ENCODE measurements at places on chromosomes 3 and 15.

DNA sequence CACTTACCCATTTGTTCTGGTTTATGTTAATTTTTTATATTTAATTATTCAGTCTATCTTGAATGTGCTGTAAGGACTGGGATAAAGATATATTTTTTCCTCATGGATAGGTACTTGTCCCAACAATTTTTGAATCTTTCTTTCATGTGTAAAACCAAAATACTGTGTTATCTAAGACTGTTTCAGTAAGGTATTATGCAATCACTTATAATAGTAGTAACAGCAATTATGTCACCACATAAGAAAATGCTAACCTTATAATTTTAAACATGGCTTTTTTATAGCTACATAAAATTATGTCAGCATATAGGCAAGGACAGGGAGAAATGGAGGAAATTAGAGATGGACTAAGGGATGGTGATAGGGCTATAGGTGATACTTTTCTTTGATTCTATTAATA, 2.9 kb upstream of the CTDSPL start:
- DNase-seq: no peak

GRCh38 chr3:12574131-12574530, 17.2 kb downstream of the MKRN2 start:
- DNase-seq: no peak

DNA sequence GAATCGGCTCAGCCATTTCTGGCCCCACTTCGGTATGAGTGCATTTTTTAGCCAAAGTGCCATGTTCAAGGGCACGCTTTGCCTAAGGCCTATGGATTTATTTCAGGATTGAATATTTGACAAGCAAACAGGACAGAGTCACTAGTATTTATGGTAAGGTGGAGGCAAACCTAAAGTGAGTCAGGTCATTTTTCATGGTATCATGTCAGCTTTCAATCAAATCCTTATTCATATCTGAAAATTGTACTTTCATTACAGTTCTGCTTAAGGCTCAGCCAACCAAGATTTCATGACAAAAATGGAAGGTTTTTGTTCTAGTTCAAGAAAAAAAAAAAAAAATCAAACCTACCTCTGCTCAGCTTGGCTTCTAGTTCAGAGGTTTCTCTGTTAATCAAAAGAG, 30.5 kb upstream of the ICE2 start:
- no peak for DNase-seq

DNA sequence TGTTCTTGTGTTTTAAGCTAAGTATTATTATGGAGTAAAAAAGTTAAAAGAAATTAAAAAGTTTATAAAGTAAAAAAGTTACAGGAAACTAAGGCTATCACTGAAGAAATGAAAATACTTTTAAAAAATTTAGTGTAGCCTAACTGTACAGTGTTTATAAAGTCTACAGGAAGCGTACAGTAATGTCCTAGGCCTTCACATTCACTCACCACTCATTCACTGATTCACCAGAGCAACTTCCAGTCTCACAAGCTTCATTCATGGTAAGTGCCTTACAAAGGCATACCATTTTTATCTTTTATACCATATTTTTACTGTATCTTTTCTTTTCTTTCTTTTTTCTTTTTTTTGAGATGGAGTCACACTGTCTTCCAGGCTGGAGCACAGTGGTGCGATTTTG, 40.7 kb upstream of the SCN5A start:
- DNase-seq: no peak

GRCh38 chr3:10927551-10927950, 65.0 kb upstream of the SLC6A1 start:
- DNase-seq: no peak

- DNase-seq: no peak
Observed at GRCh38 chr3:39468108-39468436, 592 bp downstream of the MOBP start.

DNA sequence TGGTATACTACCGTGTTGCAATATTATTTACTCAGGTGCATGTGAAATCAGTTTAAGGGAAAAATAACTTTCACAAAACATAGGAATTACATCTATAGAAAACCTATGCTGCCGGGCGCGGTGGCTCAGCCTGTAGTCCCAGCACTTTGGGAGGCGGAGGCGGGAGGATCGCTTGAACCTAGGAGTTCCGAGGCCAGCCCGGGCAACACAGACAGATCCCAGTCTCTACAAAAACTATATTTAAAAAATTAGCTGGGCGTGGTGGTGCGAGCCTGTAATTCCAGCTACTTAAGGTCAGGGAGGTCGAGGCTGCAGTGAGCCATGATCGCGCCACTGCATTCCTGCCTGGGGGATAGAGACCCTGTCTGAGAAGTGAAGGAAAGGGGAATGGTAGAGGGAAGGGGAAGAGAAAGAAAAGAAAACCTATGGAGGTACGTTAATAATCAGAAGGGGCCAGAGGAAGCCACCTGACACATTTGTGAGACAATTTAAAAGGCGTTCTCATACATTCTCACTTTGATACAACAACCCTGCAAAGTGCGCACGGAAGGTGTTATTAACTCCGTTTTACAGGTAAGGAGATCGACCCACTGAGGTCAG, 456 bp upstream of the TMEM62 start:
- no peak for DNase-seq

- no peak for DNase-seq
Observed at GRCh38 chr3:43855674-43856299, 165.0 kb downstream of the ABHD5 start.

GRCh38 chr15:42939841-42940240, 19.3 kb upstream of the TTBK2 start:
- no peak for DNase-seq

All from NCI-H1930 (cell line).